ENCODE measurements at places on chromosomes 13 and 19. TPM values are rescaled to one million over a fixed set of nuclear protein-coding genes. Genes with fewer than 3 reads are reported as not detected.

Gene CATSPERD
- polyA plus RNA-seq = 2.8 TPM

DNA sequence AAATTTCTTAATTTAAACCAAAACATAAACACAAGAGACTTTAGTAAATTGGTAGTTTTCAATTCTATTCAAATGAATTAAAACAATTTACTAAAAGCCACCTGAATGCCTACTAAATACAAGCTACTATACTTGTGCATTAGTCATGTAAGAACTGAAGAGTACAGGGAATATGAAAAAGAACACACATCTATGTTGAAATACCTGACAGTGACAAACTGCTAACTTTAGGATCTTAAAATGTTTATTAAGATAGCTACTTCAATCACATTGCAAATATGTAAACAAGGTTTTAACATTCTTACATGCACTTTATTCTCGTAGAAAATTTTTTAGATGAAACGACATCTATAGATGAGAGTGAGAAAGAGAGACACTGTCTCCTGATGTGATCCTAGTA lies 4.1 kb downstream of the SPRYD7 start:
- no peak for DNase-seq
- peaks cover 5% of the 10 kb centered on the region for H3K36me3 ChIP-seq
- H3K4me3 ChIP-seq = no peak overlapping the region
- no peak overlapping the region for H3K27ac ChIP-seq
- H3K27me3 ChIP-seq = no peaks in the 10 kb centered on the region

DNA sequence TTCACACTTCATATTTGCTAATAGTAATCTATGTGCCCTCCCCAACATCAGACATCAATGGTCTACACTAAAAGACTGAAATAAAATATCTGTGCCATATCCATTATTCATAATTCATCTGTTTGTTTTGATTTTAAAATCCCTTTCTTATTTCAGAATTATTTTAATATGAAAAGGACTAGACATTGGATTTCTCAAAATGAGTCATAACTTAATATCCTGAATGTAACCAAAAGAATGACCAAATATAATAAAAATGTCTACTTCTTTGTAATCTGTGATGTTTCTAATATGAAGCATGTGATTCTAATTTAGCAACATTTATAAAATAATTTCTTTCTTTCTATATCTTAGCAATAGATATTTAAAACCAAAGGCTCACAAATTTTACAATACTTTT lies 64.9 kb downstream of the MZT1 start:
- H3K4me3 ChIP-seq = no peak overlapping the region
- no peaks in the 10 kb centered on the region for H3K27me3 ChIP-seq
- no peak for DNase-seq
- H3K27ac ChIP-seq = no peak overlapping the region

DNA sequence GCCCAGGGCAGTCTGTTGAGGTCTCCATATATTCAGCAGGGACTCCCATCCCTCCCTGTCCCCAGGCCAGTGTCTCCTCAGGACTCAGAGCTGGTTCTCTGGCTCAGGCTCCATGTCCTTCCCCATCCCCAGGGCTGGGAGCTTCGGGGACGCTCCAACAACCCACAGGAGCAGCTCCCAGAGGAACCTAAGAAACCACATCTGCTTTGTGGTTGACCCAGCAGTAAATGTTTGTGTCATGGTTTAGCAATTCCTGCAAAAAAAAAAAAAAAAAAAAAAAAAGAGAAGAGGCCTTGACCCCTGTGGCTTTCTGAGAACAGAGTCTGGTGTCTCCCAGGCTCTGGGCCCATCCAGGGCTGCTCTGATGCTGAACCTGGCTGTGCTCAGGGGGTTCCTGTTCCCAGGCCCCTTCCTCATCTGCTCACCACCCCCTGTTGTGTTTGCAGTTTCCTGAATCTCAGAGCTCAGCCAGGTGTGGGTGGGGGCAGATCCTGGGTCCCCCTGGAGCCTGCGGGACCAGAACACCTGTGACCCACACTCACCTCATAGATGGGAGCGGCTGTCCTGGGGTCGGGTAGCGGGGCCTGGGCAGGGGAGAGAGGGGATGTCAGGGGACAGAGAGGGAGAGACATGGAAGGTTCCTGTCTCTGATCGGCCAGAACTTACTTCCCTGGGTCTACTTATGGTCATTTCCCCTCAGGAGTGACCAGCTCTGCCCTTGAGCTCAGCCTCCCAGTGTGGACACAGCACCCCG lies 25.2 kb upstream of the CEACAM1 start:
- peaks cover 19% of the 10 kb centered on the region for H3K4me1 ChIP-seq
- DNase-seq = no peak
- H3K27ac ChIP-seq = no peak overlapping the region
- H3K27me3 ChIP-seq = no peaks in the 10 kb centered on the region
- H3K36me3 ChIP-seq = no peaks in the 10 kb centered on the region

GRCh38 chr13:103731959-103732358 lies 665.7 kb upstream of the SLC10A2 start:
- H3K36me3 ChIP-seq = no peaks in the 10 kb centered on the region
- H3K27me3 ChIP-seq = no peaks in the 10 kb centered on the region
- H3K27ac ChIP-seq = no peak overlapping the region

GRCh38 chr13:98651744-98652143 lies 74.8 kb upstream of the STK24 start:
- no peaks in the 10 kb centered on the region for H3K4me1 ChIP-seq
- H3K27me3 ChIP-seq = peaks cover 3% of the 10 kb centered on the region
- no peak for DNase-seq
- no peak overlapping the region for H3K4me3 ChIP-seq
- H3K36me3 ChIP-seq = no peaks in the 10 kb centered on the region
- no peak overlapping the region for H3K27ac ChIP-seq

DNA sequence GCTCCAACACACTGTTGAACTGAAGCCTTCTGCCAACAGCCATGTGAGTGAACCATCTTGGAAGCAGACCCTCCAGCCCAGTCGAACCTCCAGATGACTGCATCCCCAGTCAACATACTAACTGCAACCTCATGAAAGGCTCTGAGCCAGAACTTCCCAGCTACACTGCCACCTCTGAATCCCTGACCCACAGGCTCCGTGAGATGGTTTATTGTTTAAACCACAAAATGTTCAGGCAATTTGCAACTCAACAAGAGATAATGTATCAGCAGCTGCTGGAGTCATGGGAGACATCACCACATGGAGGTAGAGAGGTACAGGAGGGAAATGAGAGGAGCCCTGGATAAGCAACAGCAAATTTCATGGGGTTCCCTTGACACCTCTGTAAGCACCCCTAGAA lies 266.4 kb upstream of the NBEA start:
- no peaks in the 10 kb centered on the region for H3K36me3 ChIP-seq
- no peak for DNase-seq
- no peak overlapping the region for H3K27ac ChIP-seq
- H3K4me1 ChIP-seq = no peaks in the 10 kb centered on the region

DNA sequence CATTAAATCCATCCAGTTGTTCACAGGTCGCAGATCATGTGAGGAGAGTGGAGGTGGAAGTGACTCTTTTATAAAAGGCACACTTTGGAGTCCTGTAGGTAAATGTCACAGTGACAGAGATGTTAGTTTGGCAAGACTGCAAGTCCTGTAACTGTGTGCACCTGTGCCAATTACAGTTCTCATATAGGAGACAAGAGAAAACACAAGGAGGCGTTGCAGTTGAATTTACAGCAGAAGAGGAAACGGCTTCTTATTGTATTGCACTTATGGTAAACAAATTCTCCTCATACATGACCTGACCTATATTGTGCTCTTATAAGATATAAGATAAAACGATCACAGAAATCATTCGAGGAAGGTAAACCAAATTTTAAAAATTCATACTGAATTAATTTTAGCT lies 732.8 kb upstream of the SLC10A2 start:
- no peak for DNase-seq
- H3K36me3 ChIP-seq = no peaks in the 10 kb centered on the region
- H3K27ac ChIP-seq = no peak overlapping the region
- H3K27me3 ChIP-seq = no peaks in the 10 kb centered on the region
- no peaks in the 10 kb centered on the region for H3K4me1 ChIP-seq

Gene EDNRB
- polyA plus RNA-seq = 185 TPM

DNA sequence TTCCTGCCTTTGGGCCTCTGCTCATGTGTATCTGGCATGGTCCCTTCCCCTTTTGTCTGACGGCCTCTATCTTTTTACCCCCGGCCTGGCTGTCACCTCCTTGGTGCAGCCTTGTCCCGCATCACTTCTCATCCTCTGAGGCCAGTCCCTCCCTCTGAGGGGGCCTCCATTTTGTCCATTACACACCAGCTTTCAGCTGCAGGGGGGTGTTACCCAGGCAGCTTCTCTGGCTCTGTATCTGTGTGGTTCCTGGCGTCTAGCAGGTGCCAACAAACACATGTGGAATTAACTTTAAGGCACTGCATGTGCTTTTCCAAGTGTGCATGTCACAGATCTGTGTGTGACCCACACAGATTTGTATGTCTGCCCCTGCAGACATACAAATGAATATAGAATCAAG lies 52.4 kb downstream of the LYL1 start:
- peaks cover 35% of the 10 kb centered on the region for H3K36me3 ChIP-seq
- peak overlapping the region; percentile 2 for H3K27ac ChIP-seq
- no peak for DNase-seq
- no peak overlapping the region for H3K4me3 ChIP-seq

DNA sequence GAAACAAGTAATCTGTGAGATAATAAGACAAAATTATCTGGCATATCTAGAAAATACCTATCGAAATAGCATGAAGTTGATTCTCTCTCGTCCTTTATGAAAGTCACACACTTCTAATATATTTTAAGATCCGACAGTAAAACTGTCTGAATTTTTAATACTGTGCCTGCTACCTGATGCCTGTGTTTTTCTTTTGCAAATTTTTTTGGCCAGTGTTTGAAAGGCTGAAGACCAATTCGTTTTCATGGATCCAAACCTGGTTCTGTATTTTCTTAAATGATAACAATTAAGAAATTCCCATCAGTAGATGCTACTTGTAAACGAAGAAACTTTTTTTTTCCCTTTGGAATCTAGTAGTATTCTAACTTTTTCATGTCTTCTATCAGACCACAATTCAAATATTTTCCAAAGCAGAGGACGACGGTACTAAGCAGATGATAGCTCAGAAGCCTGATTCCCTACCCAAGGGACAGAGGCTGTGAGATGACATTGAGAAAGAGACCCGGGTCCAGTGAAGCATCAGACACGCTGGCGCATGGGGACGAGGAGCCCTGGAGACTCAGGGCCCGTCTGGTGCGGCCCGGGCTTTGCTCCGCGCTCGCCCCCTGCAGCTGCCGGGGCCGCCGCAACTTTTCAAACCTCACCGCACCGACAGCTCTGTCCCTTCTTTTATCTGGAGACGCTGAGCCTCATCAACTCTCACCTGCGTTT lies 49.5 kb upstream of the PABPC3 start:
- no peak for DNase-seq
- no peaks in the 10 kb centered on the region for H3K36me3 ChIP-seq
- H3K27me3 ChIP-seq = peaks cover 13% of the 10 kb centered on the region

DNA sequence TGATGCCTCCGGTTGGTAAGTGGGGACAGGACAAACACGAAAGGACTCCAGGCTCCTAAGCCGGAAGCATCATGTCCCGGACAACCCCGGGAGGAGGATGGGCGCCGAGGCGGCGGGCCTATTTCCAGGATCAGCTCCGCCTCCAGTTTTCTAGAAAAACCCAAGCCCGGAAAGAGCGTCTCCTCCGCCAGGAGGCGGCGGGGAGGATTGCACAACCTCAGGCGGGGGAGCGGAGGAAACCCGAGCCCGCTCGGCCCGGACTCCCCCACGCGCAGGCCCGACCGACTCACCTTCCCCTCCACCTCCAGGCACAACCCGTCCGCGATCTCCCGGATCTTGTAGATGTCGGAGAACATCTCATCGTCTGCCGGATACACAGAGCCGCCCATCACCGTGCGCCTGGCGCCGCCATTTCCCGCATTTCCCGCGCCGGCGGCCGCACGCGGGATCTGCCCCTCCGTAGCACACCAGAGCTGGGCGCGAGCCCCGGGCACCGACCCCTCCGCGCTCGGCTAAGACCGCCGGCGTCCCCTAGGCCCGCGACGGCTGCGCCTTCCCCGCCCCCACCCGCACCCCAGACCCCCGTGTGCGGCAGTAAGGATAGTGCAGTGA lies 455 bp downstream of the TPT1 start:
- peak overlapping the region; percentile 98 for H3K27ac ChIP-seq
- peak overlapping the region; percentile 99 for H3K4me3 ChIP-seq
- peak; percentile 71 for DNase-seq

- H3K36me3 ChIP-seq = no peaks in the 10 kb centered on the region
- H3K27ac ChIP-seq = no peak overlapping the region
- no peaks in the 10 kb centered on the region for H3K4me1 ChIP-seq
- H3K27me3 ChIP-seq = no peaks in the 10 kb centered on the region
These were observed 1935.4 kb upstream of the PCDH20 start for GRCh38 chr13:63351081-63351480.
